ENCODE measurements at places on chromosomes 3 and 15. TPM values are rescaled to one million over a fixed set of nuclear protein-coding genes. Genes with fewer than 3 reads are reported as not detected.

RHOV gene
- total RNA-seq, result not detected

PLAAT1 gene
- total RNA-seq, result 0.46 TPM

GRCh38 chr3:131283862-131284261, 97.7 kb upstream of the NUDT16 start:
- no peaks in the 10 kb centered on the region for H3K36me3 ChIP-seq
- H3K27me3 ChIP-seq, result no peaks in the 10 kb centered on the region
- H3K27ac ChIP-seq, result no peak overlapping the region
- H3K4me3 ChIP-seq, result no peak overlapping the region
- no peaks in the 10 kb centered on the region for H3K4me1 ChIP-seq

DNA sequence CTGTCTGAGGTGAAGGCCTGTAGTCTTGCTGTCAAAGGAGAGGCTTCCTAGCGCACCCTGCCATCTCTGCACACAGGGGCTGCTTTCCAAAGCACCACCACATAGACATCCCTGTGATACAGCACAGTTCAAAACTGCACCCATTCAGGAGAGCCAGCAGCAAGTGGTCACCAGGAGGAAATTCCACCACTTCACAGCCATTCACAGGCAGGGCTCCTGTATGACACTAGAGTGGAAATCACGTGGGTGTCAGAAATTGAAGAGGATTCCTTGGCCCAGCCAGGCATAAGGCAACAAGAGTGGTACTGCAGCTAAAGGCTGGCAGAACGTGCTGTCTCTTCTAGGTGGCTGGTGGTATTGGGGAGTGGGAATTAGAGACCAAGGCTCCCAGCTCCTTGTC, 102.8 kb downstream of the RFTN1 start:
- no peak overlapping the region for H3K4me3 ChIP-seq
- H3K36me3 ChIP-seq, result peaks cover 2% of the 10 kb centered on the region
- no peaks in the 10 kb centered on the region for H3K4me1 ChIP-seq
- no peak overlapping the region for H3K27ac ChIP-seq

DNA sequence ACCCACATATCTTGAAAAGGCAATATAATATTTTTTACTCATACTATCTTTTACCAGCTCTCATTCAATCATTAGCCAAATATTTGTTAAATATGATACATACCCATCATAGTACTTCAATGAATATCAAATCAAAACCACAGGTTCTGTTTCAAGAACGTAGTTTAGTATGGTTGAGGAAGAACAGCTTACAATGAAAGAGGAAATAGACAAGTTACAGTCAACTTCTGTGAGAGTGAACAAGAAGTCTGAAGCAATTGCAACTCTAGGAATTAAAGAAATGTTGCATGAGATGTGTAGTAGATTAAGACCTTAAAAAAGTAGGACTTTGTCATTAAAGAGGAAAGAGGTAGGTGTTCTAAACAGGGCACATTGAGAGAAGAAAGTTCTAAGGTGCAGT, 9.3 kb downstream of the BCHE start:
- H3K36me3 ChIP-seq, result no peaks in the 10 kb centered on the region
- no peak overlapping the region for H3K27ac ChIP-seq
- H3K4me1 ChIP-seq, result no peaks in the 10 kb centered on the region
- no peak for DNase-seq
- H3K4me3 ChIP-seq, result no peak overlapping the region
- no peaks in the 10 kb centered on the region for H3K27me3 ChIP-seq

Measured in spleen (tissue), 13 donors.